ENCODE measurements at places on chromosomes 2 and 18.

- DNase-seq = peak; percentile 94
These were observed 104.8 kb downstream of the COLEC12 start for GRCh38 chr18:395456-396250.

GRCh38 chr18:57054891-57055290 is 92.0 kb upstream of the BOD1L2 start:
- DNase-seq = no peak

DNA sequence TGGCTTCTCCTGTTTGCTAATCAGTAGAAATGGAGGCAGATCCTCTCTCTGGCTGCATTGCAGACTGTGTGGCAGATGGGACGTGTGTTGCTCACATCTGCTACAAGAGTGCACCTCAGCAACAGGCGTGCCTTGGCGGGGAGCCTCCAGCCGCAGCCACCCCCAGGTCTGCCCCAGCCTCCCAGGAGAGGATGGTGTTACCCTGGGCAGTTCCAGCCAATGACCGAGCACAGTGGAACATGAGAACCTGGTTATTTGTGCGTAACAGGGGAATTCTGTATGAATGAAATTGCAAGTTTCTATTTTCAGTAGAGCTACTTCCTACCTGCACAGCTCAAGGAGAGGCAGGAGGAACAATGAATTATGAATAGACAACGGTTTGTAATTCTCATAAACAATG is 130.6 kb upstream of the CBLN2 start:
- DNase-seq = peak; percentile 17

- no peak for DNase-seq
These were observed 62.1 kb upstream of the HDAC4 start for GRCh38 chr2:239462671-239463506.

DNA sequence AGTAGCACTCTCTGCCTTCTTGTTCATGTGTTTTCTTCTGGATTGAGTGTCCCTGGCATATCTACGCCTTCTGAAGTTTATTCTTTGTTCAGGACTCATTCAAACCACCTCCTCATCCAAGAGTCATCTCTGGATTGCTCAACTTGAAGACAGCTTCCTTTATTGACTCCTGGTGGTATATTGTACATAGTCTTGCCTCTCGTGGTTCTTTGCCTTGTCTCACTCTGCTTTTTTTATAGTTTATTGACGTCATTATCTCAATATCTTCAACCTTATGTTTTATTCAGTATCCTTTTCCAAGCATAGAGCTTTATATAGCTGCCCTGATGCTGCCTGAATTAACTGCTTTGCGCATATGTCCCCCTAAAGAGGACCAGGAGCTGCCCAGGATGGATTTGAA is 161.7 kb downstream of the INSIG2 start:
- DNase-seq = no peak

DNA sequence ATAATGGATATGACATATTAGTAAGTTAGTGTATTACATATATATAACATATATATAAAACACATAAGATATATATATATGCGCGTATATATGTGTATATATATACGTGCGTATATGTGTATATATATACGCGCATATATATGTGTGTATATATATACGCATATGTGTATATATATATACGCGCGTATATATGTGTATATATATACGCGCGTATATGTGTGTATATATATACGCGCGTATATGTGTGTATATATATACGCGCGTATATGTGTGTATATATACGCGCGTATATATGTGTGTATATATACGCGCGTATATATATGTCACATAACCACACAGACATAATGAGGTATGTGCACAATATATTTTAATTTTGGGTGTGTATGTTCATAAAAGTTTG is 327.8 kb downstream of the MEIS1 start:
- no peak for DNase-seq

DNA sequence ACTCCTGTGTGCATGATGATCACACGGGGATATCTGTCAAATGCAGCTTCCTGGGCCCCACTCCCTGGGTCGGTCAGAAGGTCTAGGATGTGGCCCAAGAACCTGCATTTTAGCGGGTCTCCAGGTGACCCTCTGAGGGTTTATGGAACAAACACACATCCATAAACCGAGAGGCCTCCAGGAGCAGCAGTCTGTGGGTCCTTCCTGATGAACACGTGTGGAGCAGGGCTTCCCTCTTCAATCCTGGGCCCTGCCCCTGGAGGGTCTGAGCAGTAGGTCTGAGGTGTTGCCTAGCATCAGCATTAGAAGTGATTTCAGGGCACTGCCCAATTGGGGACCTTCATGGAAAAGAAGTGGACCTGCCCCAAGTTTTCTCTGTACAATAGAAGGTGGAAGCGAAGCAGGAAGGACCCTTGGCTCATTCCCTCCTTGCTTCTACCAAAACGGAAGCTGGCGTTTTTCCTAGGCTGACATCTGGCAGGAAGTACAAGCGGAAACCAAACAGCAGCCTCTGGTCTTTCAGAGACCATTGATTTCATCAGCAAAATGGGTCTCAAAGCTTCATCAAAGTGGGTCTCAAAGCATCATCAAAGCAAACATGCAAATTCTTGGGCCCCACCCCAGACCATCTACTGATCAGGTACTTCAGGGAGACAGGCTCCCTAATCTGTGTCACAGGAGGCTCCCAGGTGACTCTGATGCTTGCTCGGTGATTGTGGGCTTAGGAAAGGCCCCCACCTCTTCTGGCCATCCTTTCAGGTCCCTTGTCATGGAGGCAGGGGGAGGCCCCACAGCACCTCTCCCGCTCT is 30.7 kb downstream of the INO80C start:
- no peak for DNase-seq

- no peak for DNase-seq
These were observed 75.2 kb upstream of the CTNNA2 start for GRCh38 chr2:79437433-79438267.
